ENCODE measurements at places on chromosomes 1 and 21.

DNA sequence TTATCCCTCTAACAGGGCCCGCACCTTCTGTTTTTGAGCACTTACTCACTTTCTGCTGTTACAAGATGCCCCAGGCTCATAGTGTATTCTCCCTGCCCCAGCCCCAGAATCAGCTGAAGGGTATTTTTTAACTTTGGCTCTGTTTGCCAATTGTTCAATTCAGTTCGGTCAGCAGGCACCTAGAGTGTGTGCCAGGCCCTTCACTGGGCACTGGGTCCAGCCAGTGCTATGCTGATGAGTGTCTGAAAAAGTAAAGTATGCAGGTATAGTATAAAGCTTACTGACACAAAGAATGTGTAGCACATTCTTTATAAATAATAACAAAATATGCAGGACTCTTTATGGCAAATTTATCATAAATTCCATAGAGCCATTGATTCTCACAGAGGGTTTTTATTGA, 35.0 kb downstream of the FHAD1 start:
- no peak for DNase-seq

- no peak for DNase-seq
Observed at GRCh38 chr1:89808441-89809117, 12.3 kb upstream of the LRRC8D start.

DNA sequence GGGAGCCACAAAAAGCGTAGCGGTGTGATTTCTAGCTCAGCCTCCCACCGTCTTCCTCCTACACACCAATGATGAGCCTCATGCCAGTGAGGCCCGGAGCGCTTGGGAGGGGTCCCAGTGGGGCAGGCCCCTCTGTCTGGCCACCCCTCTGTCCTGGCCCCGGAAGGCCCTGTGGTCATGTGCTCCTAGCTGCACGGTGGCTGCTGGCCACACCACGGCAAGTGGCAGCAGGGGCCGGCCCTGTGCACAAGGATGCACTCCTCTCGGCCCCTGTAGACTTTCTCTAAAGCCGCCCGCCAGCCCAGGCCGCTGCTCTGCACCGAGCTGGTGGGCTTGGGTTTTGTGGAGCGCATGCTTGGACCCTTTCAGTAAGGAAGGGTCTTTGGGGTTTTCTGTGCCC, 53.6 kb downstream of the KCNAB2 start:
- no peak for DNase-seq

DNA sequence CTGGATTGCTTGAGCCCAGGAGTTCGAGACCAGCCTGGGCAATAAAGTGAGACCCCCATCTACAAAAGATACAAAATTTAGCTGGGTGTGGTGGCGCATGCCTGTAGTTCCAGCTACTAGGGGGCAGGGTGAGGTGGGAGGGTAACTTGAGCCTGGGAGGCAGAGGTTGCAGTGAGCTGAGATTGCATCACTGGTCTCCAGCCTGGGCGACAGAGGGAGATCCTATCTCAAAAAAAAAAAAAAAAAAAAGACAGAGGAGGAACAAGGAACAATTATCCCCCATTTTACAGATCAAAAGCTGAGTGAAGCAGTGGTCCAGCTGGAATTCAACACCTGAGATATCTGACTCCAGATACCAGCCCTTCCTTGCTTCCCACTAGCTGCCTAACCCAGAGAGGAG, 34.8 kb downstream of the L1TD1 start:
- no peak for DNase-seq

- no peak for DNase-seq
Observed at GRCh38 chr1:166193057-166193698, 26.4 kb upstream of the FAM78B start.

DNA sequence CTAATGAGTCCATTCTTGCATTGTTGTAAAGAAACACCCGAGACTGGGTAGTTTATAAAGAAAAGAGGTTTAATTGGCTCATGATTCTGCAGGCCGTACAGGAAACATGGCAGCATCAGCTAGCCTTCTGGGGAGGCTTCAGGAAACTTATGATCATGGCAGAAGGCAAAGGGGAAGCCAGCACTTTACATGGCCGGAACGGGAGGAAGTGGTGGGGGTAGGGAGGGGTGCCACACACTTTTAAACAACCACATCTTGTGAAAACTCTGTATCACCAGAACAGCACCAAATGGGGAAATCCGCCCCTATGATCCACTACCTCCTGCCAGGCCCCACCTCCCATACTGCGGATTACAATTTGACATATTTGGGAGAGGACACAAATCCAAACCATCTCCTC, 43.9 kb downstream of the NOS1AP start:
- DNase-seq = no peak

DNA sequence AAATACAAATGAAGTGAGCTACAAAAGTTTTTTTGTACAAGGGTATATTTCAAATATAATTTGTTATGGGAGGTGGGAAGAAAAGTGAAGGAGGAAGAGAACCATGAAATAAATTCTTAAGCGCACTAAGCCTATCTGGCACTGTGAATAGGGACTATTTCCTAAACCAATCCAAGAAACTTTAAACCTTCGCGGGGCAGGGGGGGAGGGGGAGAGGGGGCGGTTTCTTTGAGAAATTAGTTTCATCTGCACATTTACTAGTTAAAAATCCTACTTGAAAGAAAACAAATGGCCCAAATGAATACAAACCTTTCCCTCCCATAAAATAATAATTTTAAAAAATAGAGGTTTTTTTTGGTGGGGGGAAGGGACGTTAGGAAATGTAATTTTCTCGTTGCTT, 364 bp downstream of the GOLPH3L start:
- DNase-seq = no peak

- no peak for DNase-seq
Observed at GRCh38 chr21:39518847-39519210, 67.1 kb downstream of the SH3BGR start.

GRCh38 chr21:27532076-27532475, 565.2 kb upstream of the ADAMTS5 start:
- no peak for DNase-seq
